Upper lobe of right lung (tissue), 1 donor: ENCODE measurements at places on chromosomes 13 and 19.
A peak's percentile ranks its signal among the peaks of the same experiment; 100 is the strongest.

- no peak for DNase-seq
- no peaks in the 10 kb centered on the region for H3K27me3 ChIP-seq
- no peaks in the 10 kb centered on the region for H3K36me3 ChIP-seq
- H3K27ac ChIP-seq, result no peak overlapping the region
- no peaks in the 10 kb centered on the region for H3K4me1 ChIP-seq
Observed at GRCh38 chr13:21123956-21124355, 52.4 kb downstream of the SKA3 start.

- H3K27me3 ChIP-seq, result no peaks in the 10 kb centered on the region
- peaks cover 19% of the 10 kb centered on the region for H3K4me1 ChIP-seq
- H3K4me3 ChIP-seq, result no peak overlapping the region
- peak; percentile 81 for DNase-seq
- H3K36me3 ChIP-seq, result peaks cover 25% of the 10 kb centered on the region
Observed at GRCh38 chr19:5046339-5047039, 77.6 kb downstream of the KDM4B start.

GRCh38 chr13:22505489-22505888, 675.3 kb upstream of the SGCG start:
- H3K4me3 ChIP-seq, result no peak overlapping the region
- no peak for DNase-seq
- H3K27me3 ChIP-seq, result no peaks in the 10 kb centered on the region
- H3K36me3 ChIP-seq, result no peaks in the 10 kb centered on the region
- peaks cover 6% of the 10 kb centered on the region for H3K4me1 ChIP-seq

GRCh38 chr19:32349051-32349450, 3.6 kb downstream of the ZNF507 start:
- H3K4me1 ChIP-seq, result peaks cover 36% of the 10 kb centered on the region
- DNase-seq, result no peak
- peaks cover 7% of the 10 kb centered on the region for H3K27me3 ChIP-seq
- H3K36me3 ChIP-seq, result peaks cover 35% of the 10 kb centered on the region
- H3K4me3 ChIP-seq, result no peak overlapping the region
- no peak overlapping the region for H3K27ac ChIP-seq

DNA sequence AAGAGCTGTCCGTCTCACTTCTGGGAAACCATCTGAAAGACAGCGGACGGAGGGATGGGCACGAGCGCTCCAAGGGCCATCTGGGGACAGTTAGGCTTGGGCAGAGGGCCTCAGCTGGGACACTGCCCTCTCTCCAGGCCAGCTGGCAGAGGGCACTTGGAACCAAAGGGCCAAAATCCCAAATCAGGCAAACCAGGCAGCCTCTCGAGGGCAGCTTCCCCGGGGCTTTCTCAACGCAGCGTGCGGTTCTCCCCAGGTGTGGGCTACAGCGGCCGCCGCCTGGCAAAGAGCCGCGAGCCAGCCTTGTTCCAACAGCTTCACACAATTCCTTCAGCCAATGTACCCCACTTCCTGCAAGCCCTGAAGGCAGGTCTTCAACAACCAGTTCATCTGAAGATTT, 5.0 kb downstream of the MLLT1 start:
- peaks cover 94% of the 10 kb centered on the region for H3K4me1 ChIP-seq
- no peak for DNase-seq
- peak overlapping the region; percentile 87 for H3K27ac ChIP-seq
- H3K4me3 ChIP-seq, result no peak overlapping the region
- H3K36me3 ChIP-seq, result peaks cover 7% of the 10 kb centered on the region

GRCh38 chr13:95480131-95480545, 72.4 kb upstream of the CLDN10 start:
- no peak overlapping the region for H3K4me3 ChIP-seq
- H3K27me3 ChIP-seq, result no peaks in the 10 kb centered on the region
- H3K4me1 ChIP-seq, result no peaks in the 10 kb centered on the region
- H3K27ac ChIP-seq, result no peak overlapping the region
- no peak for DNase-seq
- no peaks in the 10 kb centered on the region for H3K36me3 ChIP-seq
